ENCODE measurements at places on chromosomes 16 and 17. TPM values are rescaled to one million over a fixed set of nuclear protein-coding genes. Genes with fewer than 3 reads are reported as not detected.

The CSH2 gene
- polyA plus RNA-seq: not detected

GRCh38 chr16:81627024-81627423 is 152.1 kb upstream of the PLCG2 start:
- DNase-seq: no peak

- DNase-seq: no peak
These were observed 77.2 kb downstream of the SHISA6 start for GRCh38 chr17:11318207-11318606.

The GABARAP gene
- 905 TPM for polyA plus RNA-seq

DNA sequence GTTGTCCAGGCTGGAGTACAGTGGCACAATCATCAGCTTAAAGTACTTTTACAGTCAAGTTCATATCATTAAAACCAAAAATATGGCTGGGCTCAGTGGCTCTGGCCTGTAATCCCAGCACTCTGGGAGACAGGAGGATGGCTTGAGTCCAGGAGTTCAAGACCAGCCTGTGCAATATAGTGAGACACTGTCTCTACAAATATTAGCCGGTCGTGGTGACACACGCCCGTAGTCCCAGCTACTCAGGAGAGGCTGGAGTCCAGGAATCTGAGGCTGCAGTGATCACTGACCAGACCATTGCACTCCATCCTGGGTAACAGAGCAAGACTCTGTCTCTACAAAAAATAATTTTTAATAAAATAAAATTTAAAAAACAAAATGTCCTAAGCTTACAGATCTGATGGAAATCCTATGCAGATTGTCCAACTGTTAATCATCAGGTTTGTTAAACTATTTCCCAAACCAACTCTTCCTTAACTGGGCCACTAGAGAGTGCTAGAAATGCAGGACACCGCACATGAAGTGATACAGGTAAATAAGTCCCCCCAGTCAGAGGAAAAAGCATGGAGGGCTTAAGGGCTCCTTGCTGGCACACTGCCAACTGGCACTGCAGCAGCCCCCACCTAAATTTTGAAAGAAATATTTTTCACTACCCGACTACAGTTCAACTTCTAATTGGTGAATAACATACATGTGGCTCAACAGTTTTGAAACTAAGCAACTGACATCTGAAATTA is 2.8 kb downstream of the USP22 start:
- peak; percentile 10 for DNase-seq

DNA sequence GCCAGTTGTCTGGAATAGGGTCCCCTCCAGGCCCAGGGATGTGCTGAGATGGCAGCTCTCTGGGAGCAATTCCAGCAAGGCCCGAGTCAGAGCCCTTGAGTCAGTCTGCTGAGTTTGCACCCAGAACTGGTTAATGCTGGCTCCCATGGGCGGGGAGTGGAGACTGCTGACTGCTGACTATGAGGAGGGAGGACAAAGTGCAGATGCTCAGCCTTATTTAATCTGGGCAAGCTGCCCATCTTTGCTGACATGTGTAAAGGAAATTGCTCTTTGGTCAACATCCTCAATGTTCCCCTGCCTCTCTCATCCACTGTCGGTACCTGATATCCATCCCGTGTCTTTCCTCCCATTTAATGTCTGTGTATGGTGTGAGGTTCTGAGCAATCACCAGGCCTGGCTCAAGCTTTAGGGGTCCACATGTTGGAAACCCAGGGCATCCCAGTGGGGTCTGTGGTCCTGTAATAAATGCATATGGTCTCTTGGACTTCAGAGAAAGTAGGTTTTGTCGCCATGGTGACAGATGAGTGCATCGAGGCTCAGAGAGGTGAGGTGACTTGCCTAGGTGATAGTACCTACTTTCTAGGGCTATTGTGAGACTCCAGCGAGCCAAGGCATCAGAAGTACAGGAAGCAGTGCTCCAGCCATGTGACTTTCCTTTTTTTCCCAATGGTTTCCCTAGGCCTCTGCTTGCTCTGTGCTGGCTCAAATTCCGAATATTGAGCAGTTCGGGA is 20.0 kb upstream of the RNF135 start:
- no peak for DNase-seq

The PRR29 gene
- polyA plus RNA-seq: 6.8 TPM

DNA sequence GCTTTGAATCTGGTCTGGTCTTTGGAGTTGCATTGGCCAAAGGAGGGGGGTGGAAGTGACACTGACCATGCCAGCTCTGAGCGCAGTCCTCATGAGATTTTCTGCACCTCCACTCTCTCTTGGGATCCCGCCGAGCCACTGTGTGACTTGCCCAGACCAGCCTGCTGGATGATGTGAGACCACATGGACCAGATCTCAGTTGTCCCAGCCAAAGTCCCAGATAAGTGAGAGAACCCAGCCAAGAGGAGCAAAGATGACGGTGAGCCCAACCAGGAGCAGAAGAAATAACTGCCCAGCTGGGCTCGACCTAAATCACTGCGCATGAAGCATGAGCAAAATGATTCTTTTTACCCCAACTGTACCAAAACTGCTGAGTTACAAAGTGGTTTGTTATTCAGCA is 96.5 kb upstream of the ERCC4 start:
- DNase-seq: no peak

DNA sequence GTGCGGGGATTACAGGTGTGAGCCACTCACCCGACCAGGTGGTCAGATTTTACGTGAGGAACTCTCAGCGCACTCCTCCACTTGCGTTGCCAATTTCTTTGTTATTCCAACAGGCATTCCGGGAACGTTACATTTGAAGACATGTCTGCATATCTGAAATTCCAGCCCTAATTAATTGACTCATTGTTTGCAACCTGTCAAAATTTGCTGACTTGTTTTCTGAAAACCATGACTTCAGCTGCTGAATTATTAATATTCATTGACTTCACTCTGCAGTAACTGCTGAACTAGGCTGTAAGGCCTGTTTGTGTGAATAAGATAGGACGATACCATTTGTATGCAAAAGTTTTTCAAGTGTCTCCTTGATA is 16.6 kb downstream of the G6PC1 start:
- no peak for DNase-seq

DNA sequence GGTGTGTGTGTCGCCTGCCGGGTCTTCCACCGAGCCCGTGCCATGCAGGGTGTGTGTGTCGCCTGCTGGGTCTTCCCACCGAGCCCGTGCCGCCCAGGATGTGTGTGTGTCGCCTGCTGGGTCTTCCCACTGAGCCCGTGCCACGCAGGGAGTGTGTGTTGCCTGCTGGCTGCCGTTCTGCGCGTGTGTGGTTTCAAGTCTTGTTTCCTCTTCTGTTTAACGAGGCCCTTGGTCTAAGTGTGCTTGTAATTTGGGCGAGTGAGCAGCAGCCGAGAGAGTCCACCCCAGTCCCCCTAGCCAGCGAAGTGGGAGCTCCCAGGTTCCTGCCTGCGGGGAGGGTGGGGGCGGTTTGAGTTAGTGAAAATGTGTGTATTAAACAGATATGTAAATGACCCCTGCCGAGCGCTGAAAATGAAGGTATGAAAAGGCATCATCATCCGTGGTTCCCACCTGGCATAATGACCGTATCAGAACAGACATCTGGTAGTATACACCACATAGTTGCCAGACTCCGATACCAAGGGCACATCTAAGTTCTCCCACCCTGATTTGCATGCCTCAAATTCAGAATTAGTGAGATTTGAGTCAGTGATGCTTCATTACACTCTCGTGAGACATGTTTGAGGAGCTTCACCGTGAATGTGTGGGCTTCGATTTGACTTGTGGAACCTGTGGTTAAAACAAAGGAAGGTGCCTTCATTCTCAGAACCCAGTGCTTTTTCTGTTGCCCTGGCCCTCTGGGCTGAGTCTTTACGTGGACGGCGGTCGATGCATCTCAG is 114.5 kb upstream of the CHMP6 start:
- DNase-seq: peak; percentile 41

GRCh38 chr17:82882715-82883418 is 43.0 kb upstream of the ZNF750 start:
- DNase-seq: peak; percentile 89

GRCh38 chr17:55830699-55831471 is 80.0 kb downstream of the PCTP start:
- DNase-seq: no peak

The HS3ST3B1 gene
- polyA plus RNA-seq: 14.2 TPM

Data from immature natural killer cell (primary cell).